ENCODE measurements at places on chromosomes 7 and 10.

DNA sequence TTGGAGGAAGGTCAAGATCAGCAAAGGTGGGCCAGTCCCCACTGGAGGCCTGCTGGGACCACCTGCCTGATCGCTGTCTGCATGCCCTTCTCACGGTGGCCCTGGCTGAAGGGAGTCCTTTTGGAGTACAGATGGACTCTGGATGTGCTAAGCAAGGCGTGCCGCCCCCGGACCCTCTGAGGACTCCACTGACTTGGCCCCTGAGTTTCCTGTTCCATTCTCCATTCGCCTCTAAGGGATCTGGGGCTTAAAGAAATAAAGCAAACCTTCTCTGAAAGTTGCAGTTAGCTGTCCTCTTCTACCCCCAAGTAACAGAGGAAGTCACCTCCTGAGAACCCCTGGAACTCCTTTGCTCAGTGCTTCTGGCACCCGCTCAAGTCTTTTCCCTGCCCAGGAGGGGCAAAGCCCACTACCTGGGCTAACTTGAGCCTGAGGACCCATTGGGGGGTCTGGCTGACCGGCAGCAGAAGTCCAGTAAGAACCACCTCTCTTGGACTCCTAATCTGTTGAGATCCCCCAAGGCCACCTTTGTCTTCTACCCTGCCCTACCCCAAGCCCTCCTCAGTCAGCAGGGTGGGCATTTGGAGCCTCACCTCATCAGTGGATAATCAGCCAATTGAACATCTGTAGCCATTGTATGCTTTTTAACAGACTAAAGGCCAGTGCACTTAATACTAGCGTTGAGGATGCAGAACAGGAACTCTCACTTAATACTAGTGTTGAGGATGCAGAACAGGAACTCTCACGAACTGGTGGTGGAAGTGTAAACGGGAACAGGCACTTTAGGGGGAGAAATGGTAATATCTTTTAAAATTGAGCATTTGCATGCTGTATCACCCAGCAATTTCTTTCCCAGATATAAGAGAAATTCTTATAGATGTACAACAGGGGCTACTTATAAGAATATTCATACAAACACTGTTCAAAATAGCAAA is 2.2 kb downstream of the TBATA start:
- no peak for DNase-seq

DNA sequence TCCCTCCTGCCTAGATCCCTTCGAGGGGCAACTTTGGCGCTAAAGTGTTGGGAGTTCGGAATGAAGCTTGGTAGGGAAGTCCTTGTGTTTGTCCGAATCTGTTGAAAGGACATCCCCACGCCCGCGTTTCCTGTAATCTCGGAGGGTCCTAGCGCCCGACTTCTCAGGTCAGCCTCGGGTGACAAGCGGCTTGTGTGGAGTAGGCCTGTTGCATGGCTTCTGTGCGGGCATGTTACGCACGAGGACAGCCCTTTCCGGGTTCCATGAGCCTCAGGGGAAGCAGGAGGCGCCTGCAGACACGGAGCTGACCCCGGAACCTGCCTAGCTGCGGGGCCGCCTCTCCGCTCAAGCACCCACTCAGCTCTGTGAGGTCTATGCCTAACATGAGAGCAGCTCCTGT is 28.4 kb upstream of the AP5Z1 start:
- DNase-seq, result no peak

GRCh38 chr7:132183781-132184380 is 392.4 kb downstream of the PLXNA4 start:
- no peak for DNase-seq

DNA sequence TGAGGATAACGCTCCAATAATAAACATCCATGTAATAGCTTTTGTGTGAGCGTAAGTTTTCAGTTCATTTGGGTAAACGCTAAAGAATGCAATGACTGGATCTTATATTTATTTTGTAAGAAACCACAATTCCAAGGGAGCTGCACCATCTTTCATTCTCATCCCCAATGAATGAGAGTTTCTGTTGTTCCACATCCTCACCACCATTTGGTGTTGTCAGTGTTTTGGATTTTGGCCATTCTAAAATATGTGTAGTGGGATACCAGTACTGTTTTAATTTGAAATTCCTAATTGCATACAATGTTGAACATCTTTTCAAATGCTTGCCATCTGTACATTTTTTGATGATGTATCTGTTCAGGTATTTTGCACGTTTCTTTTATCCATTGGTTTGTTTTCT is 50.9 kb upstream of the SEMA3D start:
- DNase-seq, result no peak

- no peak for DNase-seq
Observed at GRCh38 chr7:28570113-28570969, 158.0 kb downstream of the CREB5 start.

DNA sequence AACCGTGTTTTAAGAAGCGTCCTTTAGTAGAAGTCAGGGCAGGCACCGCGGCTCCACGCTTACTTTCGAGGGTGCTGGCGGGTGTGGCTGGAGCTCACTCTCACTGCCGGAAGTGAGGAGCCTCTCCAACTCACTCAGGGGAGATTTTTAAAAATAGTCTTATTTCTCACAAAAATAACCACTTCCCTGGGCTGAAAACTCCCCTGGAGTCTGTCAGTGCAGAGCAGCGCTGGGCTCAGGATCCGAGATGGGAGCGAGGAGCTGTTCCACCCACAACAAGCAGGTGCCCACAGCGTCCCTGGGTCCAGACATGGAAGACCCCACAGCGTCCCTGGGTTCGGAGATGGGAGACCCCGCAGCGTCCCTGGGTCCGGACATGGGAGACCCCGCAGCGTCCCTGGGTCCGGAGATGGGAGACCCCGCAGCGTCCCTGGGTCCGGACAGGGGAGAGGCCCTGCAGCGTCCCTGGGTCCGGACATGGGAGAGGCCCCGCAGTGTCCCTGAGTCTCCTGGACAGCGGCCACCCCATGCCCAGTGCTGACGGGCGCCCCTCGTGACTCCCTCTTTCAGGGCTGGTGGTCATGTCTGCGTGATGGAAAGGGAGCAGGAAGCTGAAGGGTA is 51.2 kb downstream of the VIPR2 start:
- DNase-seq, result no peak

GRCh38 chr10:119821182-119821581 is 51.5 kb downstream of the MCMBP start:
- DNase-seq, result no peak

GRCh38 chr7:156180451-156181229 is 368.4 kb upstream of the SHH start:
- DNase-seq, result no peak

DNA sequence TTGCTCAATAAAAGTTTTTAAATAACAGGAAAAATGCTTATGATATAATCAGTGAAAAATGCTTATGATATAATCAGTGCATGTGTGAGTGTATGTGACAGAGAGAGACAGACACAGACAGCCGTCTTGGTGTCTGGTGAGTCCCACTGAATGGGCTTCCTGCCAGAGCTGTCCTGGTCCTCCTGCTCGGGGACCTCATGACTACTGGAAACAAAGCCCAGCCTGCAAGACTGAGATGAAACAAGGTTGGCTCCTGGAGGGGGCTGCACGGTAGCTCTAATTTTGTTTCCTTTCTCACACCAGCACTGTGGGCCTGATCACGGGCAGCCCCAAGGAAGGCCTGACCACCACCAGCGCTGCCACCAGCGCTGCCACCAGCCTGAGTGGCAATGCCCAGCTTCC is 57.3 kb downstream of the NRP1 start:
- no peak for DNase-seq

DNA sequence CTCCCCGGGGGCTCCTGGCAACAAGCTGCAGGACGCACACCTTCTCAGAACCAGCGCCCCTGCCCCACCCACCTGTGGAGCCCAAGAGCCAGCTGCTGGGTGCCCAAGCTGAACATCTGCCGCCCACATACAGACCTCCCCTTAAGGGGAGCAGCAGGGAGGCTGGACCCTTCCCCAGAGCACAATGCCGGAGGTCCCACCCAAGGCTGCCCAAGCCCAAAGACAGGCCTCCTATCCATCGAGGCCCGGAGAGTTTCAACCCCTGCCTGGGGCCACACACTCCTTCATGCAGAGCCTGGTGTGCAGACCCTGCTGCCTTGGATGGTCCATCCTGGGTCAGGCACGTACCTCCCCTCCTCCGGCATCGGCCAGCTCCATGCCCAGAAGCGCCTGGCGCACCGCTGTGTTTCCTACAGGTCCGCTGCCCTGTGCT is 48.7 kb downstream of the VIPR2 start:
- DNase-seq, result no peak
